ENCODE measurements at places on chromosomes 12 and 14. TPM values are rescaled to one million over a fixed set of nuclear protein-coding genes. Genes with fewer than 3 reads are reported as not detected.

The SCN8A gene
- total RNA-seq = 0.22 TPM

The KRT6A gene
- total RNA-seq = 0.27 TPM

The NRXN3 gene
- 1.0 TPM for total RNA-seq

The CLEC1A gene
- total RNA-seq = 4.4 TPM

The SMCO2 gene
- not detected for total RNA-seq

The HCAR2 gene
- 0.17 TPM for total RNA-seq

The KLRB1 gene
- 0.30 TPM for total RNA-seq

The PAX9 gene
- total RNA-seq = not detected

The SPIC gene
- not detected for total RNA-seq

The PDE3A gene
- 171 TPM for total RNA-seq

The WNT1 gene
- not detected for total RNA-seq

The RASSF8 gene
- 22.9 TPM for total RNA-seq
